Heart right ventricle (tissue), 16 donors: ENCODE measurements at places on chromosomes 6 and 20. TPM values are rescaled to one million over a fixed set of nuclear protein-coding genes. Genes with fewer than 3 reads are reported as not detected.

The ANKEF1 gene
- polyA plus RNA-seq, result 0.45 TPM

The PTK6 gene
- polyA plus RNA-seq, result not detected

The ULBP2 gene
- 2.7 TPM for polyA plus RNA-seq

The TSPYL4 gene
- polyA plus RNA-seq, result 8.5 TPM

The KHDC1L gene
- polyA plus RNA-seq, result not detected

The IL17A gene
- polyA plus RNA-seq, result not detected

The ZNF512B gene
- polyA plus RNA-seq, result 4.6 TPM

The CALHM6 gene
- polyA plus RNA-seq, result 2.6 TPM

The CCDC28A gene
- 25.4 TPM for polyA plus RNA-seq

The SEMG2 gene
- polyA plus RNA-seq, result not detected

The PPIL6 gene
- polyA plus RNA-seq, result 0.44 TPM

The DAAM2 gene
- 6.0 TPM for polyA plus RNA-seq

The MOXD1 gene
- polyA plus RNA-seq, result 0.80 TPM

The IL22RA2 gene
- polyA plus RNA-seq, result not detected

The GPR63 gene
- 0.06 TPM for polyA plus RNA-seq

The FOXO3 gene
- polyA plus RNA-seq, result 19.3 TPM

The IL17F gene
- polyA plus RNA-seq, result not detected

The ADGRF1 gene
- polyA plus RNA-seq, result not detected

The CCM2L gene
- 12.9 TPM for polyA plus RNA-seq

The HLA-G gene
- 0.13 TPM for polyA plus RNA-seq

The CNKSR3 gene
- polyA plus RNA-seq, result 6.0 TPM

The SAMD10 gene
- polyA plus RNA-seq, result 8.8 TPM

The MYBL2 gene
- polyA plus RNA-seq, result 0.17 TPM

The ZHX3 gene
- 6.5 TPM for polyA plus RNA-seq

The KHDRBS2 gene
- not detected for polyA plus RNA-seq

The JPH2 gene
- 94.7 TPM for polyA plus RNA-seq

The METTL24 gene
- polyA plus RNA-seq, result 0.07 TPM

The POU5F1 gene
- 2.0 TPM for polyA plus RNA-seq

The TFAP2D gene
- polyA plus RNA-seq, result not detected

The PGC gene
- polyA plus RNA-seq, result 2.0 TPM

The SLC44A4 gene
- not detected for polyA plus RNA-seq

The SLC9A8 gene
- 7.4 TPM for polyA plus RNA-seq

The IP6K3 gene
- polyA plus RNA-seq, result 32.6 TPM

The DDX43 gene
- polyA plus RNA-seq, result 0.12 TPM

The UST gene
- 3.3 TPM for polyA plus RNA-seq

The MCUR1 gene
- 17.2 TPM for polyA plus RNA-seq

The TRERF1 gene
- 0.75 TPM for polyA plus RNA-seq

The COL9A3 gene
- polyA plus RNA-seq, result 15.2 TPM

The ULBP3 gene
- not detected for polyA plus RNA-seq

The RBPJL gene
- polyA plus RNA-seq, result not detected

The POPDC3 gene
- 50.3 TPM for polyA plus RNA-seq

The MACROD2 gene
- polyA plus RNA-seq, result 0.28 TPM

The ADGB gene
- polyA plus RNA-seq, result not detected

The TRIM31 gene
- polyA plus RNA-seq, result not detected

The CNR1 gene
- 1.3 TPM for polyA plus RNA-seq

The LATS1 gene
- 2.9 TPM for polyA plus RNA-seq

The KCNB1 gene
- polyA plus RNA-seq, result 0.99 TPM

The CD93 gene
- 24.9 TPM for polyA plus RNA-seq

The TRAPPC3L gene
- polyA plus RNA-seq, result 0.22 TPM

The KCNG1 gene
- polyA plus RNA-seq, result 0.99 TPM

The IMPG1 gene
- not detected for polyA plus RNA-seq

The DNAH8 gene
- not detected for polyA plus RNA-seq

The CST8 gene
- polyA plus RNA-seq, result not detected

The FOXS1 gene
- 6.0 TPM for polyA plus RNA-seq

The PPP1R3G gene
- 3.8 TPM for polyA plus RNA-seq

The CALHM5 gene
- polyA plus RNA-seq, result 1.2 TPM

The NRN1 gene
- 19.4 TPM for polyA plus RNA-seq

The SIRPA gene
- polyA plus RNA-seq, result 9.7 TPM

The KIF25 gene
- 0.38 TPM for polyA plus RNA-seq

The CST5 gene
- not detected for polyA plus RNA-seq
